ENCODE measurements at places on chromosomes 11 and 22.

- DNase-seq: no peak
Measured at GRCh38 chr11:34502949-34503348, 10.6 kb downstream of the ELF5 start.

DNA sequence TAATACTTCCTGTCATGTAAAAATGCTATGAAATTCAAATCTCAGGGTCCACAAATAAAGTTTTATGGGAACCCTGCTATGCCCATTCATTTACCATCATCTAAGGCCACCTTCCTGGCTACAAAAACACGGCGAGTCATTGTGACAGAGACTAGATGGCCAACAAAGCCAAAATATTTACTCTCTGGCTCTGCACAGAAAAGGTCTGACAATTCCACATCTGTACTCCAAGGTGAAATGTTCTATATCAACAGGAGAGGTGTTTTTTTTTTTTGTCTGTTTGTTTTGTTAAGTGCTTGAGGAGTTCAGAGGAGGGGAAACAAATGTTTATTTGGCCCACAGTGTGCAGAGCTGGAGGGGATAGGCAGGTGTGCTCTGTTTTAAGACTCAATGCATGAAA, 18.6 kb upstream of the TMA7B start:
- no peak for DNase-seq

DNA sequence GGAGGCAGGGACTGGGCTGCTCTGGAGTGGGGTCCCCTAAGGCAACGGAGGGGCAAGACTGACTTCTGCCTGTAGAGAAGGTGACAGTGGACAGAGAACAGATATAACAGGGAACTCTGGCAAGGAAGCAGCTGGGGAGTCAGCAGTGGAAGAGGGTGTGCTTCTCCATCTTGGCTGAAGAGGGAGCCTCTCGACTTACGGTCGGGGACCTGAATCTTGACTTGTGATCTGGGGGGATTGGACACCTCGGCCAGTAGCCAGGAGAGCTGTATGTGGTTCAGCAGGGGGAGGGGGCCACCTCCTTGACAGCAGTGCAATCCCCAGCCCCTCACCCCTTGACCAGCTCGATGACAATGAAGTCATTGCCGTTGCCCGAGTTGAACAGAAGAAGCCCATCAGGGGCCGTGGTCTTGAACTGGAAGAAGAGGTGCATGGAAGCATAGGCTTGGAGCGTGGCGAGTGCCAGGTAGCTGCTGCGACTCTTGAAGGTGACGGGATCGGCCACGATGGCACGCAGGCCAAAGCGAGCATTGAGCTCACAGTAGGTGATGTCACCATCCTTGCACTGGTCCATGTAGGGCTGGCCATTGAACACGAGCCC, 60.0 kb downstream of the SLC22A12 start:
- DNase-seq: peak; percentile 25

GRCh38 chr11:118171269-118172062, 5.0 kb downstream of the SCN2B start:
- DNase-seq: peak; percentile 56

GRCh38 chr11:96875712-96876111, 485.9 kb downstream of the JRKL start:
- no peak for DNase-seq

DNA sequence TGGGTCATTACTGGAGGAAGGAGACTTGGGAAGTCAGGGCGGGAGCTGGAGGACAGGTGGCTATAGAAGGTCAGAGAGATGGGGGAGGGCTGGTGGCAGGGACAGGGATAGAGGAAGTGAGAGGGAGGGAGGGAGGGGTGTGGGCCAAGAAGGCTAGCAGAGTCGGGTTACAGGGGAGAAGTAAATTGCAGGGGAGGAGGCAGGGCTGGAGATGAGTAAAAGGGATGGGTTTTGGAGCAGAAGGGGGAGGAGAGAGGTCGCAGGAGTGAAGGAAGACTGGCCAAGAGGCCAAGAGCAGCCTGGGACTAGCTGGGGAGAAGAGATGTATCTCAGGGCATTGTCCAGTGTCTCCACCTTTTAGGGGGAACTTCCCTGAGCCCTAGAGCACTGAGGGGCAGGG, 33.0 kb downstream of the LRRC10B start:
- DNase-seq: peak; percentile 17

DNA sequence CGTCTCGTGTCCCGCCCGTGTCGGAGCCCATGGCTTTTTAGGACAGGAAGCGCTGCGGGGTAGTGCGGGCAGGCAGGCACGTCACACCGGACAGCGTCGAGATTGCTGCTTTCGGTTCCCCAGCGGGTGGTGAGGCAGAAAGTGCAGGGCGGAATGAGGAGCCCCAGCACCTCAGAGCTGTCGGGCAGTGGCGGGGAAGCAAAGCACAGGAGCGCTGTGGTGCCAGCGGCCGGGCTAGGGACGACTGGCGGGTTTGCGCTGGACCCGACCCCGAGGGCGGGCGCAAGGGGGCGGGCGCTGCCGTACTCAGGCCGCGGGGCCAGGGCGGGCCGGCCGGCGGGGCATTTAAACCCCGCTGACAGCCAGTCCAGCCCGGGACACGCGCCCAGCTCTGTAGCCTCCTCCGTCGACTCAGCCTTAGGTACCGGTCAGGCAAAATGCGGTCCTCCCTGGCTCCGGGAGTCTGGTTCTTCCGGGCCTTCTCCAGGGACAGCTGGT, at the start of gene SLC37A2:
TSS of gene SLC37A2 (plus strand) at position 375 of the 498 bp plus-strand sequence. CDS start at position 438, 63 bp downstream.
- DNase-seq: peak; percentile 79

- no peak for DNase-seq
Measured at GRCh38 chr11:108632041-108632704, 32.7 kb upstream of the DDX10 start.

- no peak for DNase-seq
Measured at GRCh38 chr22:48044487-48045060, 1282.1 kb downstream of the TBC1D22A start.

- peak; percentile 7 for DNase-seq
Measured at GRCh38 chr22:24875862-24876506, 70.0 kb downstream of the SGSM1 start.

- no peak for DNase-seq
Measured at GRCh38 chr11:110165039-110165925, 72.1 kb downstream of the ZC3H12C start.

GRCh38 chr22:26619510-26619909, 1.7 kb upstream of the CRYBB1 start:
- no peak for DNase-seq

DNA sequence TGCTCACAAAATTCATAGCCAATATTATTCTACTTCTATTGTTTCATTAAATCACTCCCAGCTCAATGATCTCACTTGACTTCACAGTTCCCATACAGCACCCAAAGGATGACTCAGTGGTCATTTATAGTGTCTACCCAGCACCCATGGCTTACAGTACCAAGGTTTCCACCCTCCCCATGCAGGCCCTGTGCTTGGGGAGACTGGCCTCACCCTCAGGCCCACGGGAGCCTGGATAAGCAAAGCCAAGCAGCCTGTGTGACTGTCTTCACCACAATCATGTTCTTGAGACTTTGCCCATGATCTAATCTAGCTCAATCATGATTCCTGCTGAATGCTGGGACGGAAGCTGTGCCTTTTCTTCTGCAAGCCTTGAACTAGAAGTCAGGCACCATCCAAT, 97.6 kb downstream of the SLC36A4 start:
- DNase-seq: peak; percentile 40

GRCh38 chr11:44192017-44192385, 96.5 kb downstream of the EXT2 start:
- no peak for DNase-seq
